ENCODE measurements at places on chromosomes 1 and 21.

DNA sequence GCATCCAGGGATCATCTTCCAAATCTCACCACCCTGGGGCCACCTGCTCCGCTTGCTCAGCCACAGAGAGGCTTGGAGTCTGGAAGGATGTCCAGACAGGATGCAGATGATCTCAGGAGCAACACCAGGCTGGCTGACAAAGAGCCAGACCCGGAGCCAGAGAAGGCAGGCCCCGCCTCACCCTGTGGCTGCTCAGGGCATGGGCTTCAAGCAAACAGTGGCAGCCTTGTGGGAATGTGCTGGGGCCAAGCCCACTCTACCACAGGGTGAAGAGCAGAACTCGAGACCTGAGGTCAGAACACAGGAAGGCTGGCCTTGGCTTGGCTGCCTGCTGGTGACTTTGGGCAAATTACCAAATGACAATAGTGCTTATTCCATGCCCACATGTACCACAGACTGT lies 45.5 kb downstream of the MRPL37 start:
- no peak for DNase-seq

DNA sequence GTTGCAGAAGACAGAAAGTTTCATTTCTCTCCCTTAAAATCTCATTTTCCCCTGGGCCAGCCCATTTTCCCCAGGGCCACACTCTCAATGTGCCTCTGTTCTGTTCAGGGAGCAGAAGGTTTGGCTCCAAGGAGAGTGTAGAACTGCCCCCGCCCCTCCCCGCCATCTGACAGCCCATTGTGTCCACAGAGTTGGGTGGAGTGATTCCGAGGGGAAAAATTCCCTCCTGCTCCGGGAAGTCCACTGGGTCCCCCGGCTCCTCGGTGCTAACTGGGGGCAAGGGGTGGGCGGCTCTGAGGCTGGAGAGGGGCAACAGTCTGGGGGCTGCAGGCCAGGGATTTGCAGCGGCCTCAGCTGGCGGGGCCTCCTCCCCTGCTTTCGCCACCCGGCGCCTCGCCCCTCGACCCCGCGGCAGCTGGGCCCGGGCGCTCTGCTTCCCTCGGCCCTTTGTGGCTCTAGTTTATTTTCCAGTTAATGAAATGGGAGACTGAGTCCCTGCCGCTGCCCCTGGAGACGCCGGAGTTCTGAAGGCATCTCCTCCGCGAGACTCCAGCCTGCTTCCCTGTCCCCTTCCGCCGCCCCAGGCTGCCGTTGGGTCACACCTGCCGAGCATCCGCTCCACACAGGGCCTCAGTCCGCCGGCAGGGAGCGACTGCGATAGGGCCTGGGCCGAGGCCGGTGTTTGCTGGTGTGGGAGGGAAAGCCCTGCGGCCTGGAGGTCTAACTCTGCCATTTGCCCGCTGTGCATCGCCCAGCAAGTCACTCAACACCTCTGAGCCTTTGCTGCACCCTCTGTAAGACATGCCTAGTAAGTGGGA lies 14.7 kb upstream of the KIRREL1 start:
- no peak for DNase-seq

- DNase-seq: no peak
These were observed 23.6 kb downstream of the SYF2 start for GRCh38 chr1:25208561-25209222.

DNA sequence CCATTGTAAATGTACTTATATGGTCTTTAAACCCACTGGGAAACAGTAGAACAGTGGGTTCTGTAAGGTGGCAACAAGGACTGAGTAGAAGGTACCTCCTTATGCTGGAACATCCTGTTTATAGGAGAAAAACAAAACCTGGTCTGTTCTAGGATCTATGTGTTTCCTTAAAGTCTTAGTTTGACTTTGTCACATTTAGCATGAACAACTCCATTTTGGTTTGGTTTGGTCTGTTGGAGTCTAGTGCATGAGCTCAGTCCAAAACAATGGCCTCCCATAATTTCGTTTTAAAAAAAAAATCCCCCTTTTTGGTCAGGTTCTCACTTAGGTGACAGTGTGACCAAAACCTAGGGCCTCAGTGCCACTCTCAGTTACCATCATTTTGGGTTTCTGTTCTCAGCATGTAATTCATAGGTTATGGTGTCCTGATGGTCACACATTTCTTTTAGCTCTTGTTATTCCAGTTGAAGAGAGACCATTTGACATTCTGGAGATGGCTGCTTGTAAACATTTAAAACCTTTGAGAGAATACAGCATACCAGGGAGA lies 66.4 kb upstream of the IL12RB2 start:
- no peak for DNase-seq

DNA sequence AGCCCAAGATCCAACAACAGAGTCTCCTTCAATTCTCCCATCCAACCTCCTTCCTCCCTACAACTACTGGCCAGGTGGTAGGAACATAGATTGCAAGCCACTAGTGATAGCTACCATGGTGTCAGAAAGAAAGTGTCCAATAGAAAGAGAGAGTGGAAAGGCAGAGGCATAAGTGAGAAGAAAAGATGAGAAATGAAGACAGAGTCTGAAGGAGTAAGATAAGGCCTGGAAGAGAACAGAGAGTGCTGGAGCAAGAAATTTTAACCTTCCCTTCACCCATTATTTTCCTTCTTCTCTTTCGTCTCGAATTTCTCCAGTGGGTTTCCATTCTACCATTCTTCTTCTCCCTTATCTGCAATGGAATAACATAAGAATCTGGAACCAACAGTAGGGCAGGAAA lies 57.9 kb downstream of the CDC42BPA start:
- DNase-seq: no peak

DNA sequence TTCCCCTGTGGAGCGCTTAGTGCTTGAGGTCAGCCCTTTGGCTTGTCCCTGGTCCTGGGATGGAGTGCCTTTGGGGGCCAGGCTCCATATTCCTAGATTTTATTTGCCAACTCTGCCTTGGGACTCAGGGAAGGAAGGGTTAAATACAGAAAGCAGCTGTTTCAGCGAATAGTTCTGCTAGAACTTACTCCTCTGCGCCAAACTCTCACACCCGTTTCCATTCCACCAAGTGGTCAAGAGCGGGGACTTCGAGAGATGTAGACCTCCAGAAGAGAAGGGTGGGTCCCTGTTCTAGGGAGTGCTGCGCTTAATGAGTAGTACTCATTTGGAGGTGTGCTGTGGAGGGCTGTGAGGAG lies 704 bp upstream of the TOMM40L start:
- no peak for DNase-seq

- DNase-seq: no peak
These were observed 26.6 kb downstream of the SMAP2 start for GRCh38 chr1:40399984-40400704.

Measured in CD4-positive, alpha-beta T cell treated with Interferon gamma for 1 hour (primary cell).